T follicular helper cell (primary cell): ENCODE measurements at places on chromosomes 1 and 21.

DNA sequence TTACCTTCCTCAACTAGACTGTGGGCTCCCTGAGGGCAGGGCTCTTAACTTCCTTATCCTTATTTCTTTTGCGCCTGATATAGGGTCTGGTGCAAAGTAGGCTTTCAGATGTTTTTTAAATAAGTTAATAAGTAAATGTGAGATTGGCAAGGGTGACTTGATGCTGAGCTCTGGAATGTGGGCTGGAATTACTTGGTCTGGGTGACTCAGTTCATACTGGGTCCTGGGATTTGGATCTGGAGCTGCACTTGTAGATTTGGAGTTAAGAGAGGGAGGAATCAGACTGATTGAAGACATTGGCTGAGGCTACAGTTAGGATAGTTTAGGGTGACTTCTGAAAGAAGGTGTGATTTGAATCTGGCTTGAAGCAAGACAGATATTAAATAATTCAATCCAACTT, 190.9 kb downstream of the GIPC2 start:
- no peak for DNase-seq

DNA sequence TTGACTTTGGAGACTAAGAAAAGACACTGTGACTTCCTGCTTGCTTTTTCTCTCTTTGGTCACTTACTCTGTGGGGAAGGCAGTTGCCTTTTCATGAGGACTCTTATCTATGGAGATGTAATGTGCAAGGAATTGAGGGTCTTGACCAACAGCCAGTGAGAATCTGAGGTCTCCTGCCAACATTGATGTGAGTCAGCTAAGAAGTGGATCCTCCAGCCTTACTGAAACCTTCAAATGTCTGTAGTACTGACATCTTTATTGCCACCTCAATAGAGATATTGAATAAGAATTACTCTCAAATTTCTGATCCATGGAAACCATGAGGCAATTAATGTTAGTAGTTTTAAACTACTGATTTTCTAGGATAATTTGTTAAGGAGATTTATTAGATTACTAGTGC, 598.4 kb downstream of the ADGRL2 start:
- no peak for DNase-seq

DNA sequence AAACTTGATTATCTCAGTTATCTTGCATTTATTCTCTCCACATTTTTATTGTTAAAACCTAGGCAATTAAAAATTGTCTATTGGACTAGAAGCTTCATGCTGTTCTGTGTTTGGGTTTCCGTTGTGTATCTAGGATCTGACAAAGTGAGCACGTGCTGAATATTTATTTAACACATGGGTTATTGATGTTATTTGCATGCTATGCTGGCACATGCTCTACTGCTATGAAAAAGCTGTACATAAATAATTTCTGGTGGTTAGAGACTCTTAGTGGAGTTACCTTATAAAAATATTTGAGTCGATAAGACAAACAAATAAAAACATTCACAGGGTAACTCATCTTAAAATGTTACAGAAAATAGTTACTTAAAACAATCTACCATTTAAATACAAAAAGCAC, 1769.7 kb downstream of the MRPL39 start:
- no peak for DNase-seq

- DNase-seq = no peak
These were observed 810 bp upstream of the HLX start for GRCh38 chr1:220878191-220879075.

- DNase-seq = no peak
These were observed 174.6 kb downstream of the GPATCH2 start for GRCh38 chr1:217456261-217456660.

DNA sequence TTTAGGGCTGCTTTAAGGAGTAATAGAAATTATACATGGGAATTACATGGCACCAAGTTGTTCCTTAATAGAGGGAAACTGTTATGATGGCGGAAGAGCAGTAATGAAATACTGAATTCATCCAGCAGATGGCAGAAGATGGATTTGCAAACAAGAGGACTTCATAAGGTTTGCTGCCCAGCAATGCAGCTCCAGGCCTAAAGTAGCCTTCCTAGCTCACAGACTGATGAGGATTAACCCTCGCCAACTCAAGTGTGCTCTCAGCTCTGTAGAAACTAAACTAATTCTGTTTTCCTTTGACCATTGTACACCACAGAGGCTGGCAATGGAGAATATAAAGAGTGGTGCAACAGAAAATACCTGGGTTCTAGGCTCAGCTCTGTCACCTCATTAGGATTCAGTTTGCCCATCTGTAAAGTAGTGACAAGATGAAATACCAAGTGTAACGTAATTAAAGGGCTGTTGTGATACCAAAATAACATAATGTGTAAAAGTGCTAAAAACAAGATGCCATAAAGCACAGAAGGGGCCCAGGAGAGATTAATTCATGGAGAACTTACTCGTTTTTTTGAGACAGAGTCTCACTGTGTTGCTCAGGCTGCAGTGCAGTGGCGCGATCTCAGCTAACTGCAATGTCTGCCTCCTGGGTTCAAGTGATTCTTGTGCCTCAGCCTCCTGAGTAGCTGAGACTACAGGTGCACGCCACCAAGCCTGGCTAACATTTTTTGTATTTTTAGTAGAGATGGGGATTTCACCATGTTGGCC, 102.4 kb upstream of the SERBP1 start:
- DNase-seq = no peak

GRCh38 chr1:1358433-1359271, at the start of gene MXRA8:
MXRA8 (minus strand) TSS chr1:1358555; CDS start chr1:1358504, 51 bp downstream.
- DNase-seq = no peak

DNA sequence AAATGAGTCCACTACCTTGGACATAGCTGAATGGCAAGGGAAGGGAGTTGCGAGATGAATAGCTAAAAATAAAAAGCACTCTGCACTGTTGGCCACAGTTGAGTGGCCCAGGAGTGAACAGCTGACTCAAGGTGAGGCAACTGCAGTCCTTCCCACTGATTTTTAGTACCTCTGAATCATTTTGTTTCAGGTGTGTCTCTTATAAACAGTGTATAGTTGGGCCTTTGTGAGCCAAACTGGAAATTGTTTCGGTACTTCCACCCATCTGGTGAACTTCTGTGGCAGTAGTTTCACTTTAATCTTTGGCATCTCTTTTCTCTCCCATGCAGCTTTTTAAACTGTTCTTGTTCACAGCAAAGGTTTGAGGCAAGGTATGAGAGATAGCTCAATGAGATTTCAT, 122.7 kb downstream of the VAV3 start:
- DNase-seq = no peak

- no peak for DNase-seq
These were observed 60.7 kb downstream of the MORN1 start for GRCh38 chr1:2330519-2331199.

GRCh38 chr1:119686661-119687060, 25.1 kb upstream of the PHGDH start:
- no peak for DNase-seq

DNA sequence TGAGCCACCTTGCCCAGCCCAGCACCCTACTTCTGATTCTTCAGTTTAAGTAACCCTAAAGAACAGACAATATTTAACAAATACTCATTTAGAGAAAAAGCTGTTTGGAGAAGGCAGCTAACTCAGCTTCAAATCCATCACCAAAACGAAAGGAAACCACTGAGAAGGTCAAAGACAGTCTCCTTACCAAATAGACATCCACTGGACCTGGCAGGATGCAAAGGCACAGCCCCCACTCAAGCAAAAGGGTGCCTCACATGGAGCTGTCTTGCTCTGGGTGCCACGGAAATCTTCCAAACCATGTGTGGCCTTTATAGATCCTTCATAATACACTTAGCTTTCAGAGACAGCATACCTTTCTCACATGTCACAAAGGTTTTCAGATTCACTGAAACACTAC, 165.5 kb downstream of the RERE start:
- no peak for DNase-seq

DNA sequence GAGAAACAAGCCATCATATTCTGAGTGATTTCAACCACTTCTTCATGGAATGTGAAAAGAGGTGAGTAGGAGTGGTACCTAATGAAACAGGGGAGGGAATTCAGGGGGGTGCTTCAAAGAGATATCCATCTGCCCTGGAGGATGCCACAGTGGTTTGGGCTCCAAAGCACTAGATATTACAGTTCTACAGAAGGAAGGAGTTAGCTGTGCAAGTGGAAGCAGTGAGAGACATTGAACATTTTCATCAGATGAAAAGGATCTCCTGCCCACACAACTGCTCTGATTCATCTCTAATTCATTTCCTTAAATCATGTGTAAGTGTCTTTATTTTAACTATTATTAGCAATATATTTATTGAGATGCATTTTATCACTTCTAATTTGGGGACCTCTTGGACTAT, 2.8 kb upstream of the RGS5 start:
- no peak for DNase-seq

GRCh38 chr1:57112148-57112547, 146.3 kb upstream of the C8B start:
- DNase-seq = no peak

- no peak for DNase-seq
These were observed 67.5 kb upstream of the CLDN14 start for GRCh38 chr21:36547464-36547863.

GRCh38 chr21:31064803-31065202, 26.5 kb upstream of the KRTAP19-8 start:
- DNase-seq = no peak

- DNase-seq = no peak
These were observed 119.8 kb upstream of the BACE2 start for GRCh38 chr21:41048145-41048544.

DNA sequence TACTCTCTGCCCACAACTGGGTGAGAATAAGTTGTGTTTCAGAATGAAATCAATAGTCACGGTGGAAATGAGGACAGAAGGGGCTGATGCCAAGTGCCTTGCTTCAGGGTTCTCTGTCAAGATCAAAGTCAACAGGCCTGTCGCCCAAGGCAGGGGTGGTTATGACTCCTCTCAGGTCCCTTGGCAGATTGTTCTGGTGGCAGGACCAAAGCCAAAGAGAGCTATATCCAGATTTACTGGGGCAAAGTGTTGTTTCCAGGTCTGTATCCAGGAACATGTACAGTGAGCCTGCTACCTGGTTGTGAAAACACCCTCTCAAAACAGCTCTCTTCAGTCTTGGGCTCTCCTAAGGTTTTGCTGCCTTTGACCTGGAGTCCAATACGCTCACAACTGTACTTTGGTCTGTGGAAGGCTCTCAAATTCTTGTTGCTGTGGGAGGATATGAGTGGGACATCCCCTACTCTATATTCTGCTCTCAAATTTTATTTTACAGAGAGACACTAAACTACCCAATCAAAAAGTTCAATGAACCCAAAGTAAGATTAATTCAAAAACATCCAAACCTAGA, 175.1 kb upstream of the ETV3 start:
- DNase-seq = no peak

- no peak for DNase-seq
These were observed 43.5 kb downstream of the RPAP2 start for GRCh38 chr1:92342401-92342800.

GRCh38 chr1:8022395-8023286, 3.5 kb downstream of the ERRFI1 start:
- no peak for DNase-seq

DNA sequence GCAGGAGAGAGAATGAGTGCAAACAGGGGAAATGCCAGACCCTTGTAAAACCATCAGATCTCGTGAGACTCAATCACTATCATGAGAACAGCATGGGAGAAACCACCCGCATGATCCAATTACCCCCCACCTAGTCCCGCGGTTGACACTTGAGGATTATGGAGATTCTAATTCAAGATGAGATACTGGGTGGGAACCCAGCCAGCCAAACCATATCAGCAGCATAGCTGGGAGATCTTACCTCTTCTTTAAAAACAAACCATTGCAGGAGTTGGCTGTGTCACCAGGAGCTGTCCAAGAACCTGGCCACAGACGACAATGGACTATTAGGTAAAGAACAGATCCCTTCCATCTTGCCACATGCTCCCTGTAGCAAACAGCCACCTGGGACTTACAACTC, 422.7 kb downstream of the MATN1 start:
- DNase-seq = no peak

GRCh38 chr1:246367041-246367440, 140.0 kb downstream of the SMYD3 start:
- no peak for DNase-seq

- DNase-seq = no peak
These were observed 1.6 kb downstream of the TMEM50B start for GRCh38 chr21:33478182-33478581.

- no peak for DNase-seq
These were observed 5.1 kb upstream of the CCN1 start for GRCh38 chr1:85575363-85575995.

- DNase-seq = no peak
These were observed 48.3 kb upstream of the LHX8 start for GRCh38 chr1:75085931-75086330.

DNA sequence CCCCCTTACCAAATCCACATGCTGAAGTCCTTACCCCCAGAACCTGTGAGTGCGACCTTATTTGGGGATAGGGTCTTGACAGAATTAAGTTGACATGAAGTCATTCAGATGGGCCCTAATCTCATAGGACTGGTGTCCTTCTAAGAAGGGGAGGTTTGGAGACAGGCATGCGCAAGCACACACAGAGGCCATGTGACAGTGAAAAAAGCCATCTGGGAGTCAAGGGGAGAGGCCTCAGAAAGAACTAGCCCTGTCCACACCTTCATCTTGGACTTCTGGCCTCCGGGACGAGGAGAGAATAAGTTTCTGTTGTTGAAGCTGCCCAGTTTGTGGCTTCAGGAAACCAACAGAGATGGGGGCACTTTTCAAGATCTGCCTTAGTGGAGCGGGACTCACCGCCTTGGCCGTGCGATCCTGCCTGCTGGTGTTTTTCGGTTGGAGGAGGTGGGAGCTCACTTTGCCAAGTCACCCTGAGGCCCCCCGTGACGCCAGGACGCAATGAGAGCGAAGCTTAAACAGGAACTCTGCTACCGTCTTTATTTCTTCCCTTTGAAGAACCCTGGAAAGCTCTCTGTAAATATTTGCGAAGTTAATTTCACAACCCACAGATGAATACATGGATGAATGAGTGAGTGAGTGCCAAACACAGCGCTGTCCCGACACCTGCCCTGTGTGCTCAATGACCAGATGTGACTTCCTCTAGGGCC, 42.5 kb upstream of the C1orf174 start:
- DNase-seq = no peak
